Activated T-helper 1 cell treated with anti-CD3 and anti-CD28 coated beads, Interleukin-2, amount 50 U/mL, for 16 hours (primary cell): ENCODE measurements at places on chromosomes 7 and 10.

DNA sequence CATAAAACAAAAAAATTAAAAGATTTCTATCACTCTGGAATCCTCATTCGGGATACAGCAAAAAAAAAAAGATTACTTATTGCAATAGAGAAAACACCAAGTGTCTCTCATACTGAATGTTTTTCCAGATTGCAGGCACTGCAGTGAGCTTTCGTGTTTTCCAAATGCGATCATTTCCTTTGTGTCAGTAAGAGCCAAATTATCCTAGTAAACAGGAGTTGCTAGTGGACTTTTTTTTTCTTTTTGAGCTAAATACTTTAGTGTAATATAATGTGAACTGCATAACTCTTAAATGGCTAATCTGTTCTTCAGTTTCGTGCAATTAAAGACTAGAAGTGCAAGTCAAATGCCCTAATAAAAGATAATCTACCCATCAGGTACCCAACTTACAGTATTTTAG, 44.4 kb upstream of the TOMM7 start:
- DNase-seq = no peak

DNA sequence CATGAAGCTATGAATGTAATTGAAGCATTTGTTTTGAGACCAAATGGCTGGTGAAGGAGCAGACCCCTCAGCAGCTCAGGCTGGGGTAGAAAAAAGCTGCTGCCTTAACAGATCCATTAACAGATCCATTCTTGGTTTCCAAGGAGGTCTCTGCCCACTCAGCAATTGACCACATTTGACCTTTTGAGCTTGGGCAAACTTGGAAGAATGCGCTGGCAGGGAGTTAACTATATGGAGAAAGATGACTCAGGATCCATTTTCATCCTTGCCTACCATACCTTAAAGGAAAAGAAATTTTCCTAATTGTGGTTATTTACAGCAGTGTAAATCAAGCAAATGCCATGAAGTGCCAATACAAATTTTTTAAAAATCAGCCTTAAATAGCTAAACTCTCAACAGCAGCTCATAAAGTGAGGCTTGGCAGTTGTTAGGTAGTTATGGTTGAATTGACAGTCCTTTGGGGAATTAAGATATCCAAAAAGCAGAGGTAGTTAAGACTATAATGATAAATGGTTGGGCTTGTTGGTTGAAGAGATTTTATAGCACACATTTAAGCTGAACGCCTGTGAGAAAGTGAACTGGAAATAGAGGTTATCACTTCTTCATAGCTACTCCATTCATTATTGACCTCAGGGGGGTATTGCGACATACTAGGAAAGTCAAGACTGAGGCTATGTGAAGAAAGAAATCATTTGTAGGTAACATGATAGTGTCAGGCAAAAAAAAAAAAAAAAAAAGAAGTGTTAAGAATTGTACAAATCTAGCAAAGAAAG, 83.9 kb downstream of the MKX start:
- no peak for DNase-seq

DNA sequence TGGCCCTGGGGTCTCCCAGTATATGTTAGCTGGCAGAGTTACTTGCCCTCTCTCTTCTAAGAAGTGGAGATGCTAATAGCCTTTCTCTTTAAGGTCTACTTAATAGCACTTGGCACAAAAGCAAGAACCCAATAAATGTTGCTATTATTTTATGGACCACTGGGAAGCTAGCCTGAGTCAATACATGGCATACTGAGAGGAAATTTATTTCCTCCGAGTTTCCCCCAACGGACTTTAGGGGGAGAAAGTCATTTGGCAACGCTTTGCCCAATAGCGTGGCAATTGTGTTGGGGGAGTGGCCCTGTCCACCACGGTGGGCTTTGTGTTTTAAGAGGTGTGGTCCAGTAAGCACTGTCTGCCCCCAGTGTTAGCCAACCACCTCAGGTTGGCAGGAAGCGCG, 87.4 kb upstream of the SMNDC1 start:
- no peak for DNase-seq

- peak; percentile 34 for DNase-seq
Observed at GRCh38 chr10:50622706-50623662, 772 bp downstream of the SGMS1 start.

GRCh38 chr10:28631896-28632583, 45.3 kb upstream of the BAMBI start:
- DNase-seq = no peak

DNA sequence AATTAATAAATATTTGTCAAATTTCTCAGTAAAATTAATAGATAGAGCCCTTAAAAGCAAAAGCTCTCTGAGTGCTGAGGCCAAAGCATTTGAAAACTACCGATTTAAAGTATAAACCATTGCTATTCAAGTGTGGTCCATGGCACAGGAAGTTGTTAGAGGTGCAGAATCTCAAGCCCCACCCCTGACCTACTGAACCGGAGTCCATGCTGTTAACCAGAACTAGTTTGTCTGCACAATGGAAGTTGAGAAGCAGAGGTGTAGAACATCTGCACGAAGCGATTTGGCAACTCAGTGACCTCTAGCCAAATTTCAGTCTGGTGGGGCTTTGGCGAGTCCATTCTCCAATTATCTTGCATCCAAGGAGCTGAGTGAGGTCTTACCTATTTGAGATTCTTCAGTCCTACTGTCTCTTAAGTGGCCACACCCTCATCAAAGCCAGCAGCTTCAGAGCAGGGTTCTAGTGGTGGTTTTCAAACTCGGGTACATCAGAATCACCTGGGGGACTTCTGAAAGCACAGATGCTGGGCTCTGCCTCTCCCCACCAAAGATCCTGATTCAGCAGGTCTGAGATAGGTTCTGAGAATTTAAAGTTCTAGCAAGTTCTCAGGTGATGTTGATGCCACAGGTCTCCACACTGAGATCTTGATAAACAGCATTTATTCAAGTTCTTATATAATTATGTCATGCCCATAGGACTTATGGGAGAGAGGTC, 96.8 kb upstream of the SAMD8 start:
- DNase-seq = no peak

DNA sequence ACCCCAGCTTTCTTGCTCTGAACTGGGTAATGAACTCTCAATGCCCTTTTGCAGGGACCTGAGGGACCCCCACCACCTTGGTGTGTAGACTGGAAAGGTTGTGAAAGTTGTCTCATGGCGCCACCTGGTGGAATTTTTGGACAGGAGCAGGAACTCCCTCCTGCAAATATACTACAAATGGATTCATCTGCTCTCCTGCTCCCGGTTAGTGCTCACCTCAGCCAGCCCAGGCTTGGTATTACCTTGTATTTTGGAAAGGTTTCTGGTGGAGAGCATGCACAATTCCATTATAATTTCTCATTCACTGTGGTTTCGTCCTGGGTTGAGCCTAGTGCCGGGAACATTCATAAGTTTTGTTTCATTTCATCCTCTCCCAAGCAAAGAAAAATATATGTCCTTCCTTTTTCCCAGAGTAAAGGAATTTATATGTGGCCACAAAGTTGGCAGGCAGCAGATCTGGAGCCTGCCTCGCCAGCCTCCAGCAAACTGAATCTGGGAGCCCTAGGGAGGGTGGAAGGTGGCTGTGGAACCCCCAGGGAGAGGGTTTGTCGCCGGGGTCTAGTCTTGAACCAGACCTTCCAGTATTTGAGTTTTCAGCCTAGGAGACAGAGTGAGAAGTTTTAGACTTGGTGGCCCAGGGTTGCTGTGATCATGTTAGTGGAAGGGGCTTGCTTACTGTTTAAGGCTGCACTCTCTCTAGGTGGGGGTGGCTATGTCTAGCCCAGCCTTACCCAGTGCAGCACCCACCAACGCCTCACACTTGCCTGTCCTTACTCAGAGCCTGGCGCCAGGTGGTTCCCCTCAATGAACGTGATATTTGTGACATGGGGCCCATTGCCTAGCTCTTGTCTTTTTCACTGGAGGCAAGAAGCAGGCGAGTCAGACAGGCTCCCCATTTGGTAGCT, 9.5 kb downstream of the FAM241B start:
- peak; percentile 43 for DNase-seq

DNA sequence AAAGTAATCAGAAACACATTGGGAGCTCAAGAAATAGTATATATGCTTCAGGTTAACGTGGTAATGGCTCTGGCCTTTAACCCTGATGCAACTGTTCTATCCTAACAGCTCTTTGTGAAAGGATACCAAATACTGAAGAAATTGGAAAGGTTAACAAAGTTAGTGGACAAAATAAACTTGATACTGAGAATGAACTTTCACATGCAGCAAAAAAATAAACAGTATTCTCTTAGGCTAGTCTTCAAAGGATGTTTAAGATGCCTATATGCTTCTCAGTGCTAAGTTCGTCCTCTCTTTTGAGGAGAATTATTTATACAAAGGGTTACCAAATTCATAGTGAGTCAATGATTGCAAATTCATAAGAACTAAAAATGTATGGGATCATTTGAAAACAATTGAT, 256.2 kb upstream of the FERD3L start:
- DNase-seq = no peak

DNA sequence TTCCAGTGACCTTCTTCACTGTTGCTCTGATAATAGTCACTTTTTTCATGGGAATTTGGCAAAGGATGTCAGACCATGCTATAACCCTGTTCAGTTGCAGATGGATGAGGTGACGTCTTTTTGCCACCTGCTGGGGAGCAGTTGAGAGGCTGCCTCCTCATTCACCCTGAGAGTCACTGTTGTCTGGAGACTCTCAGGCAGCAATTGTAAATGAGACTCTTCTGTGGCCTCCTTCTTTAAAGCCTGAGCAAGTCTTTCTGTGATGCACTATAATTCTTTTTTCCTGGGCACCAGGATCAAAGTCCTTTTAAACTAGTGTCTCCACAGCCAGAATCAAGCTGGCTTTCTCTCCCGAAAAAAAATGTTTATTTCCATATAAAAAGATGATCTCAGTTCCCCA, 345.1 kb downstream of the ARL4A start:
- no peak for DNase-seq

DNA sequence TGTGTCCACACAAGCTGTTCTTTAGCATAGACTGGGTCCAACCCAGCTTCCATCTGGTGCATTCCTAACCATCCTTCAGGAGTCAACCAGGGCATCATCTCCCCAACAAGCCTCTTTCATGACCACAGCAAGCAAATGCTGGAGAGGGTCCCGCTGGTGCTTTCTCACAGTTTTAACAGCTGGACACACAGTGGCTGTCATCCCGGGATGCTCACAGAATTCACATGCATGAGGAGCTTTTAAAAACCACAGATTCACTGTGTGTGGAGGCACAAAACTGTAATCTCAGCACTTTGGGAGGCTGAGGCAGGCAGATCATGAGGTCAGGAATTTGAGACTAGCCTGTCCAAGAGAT, 6.4 kb upstream of the CYP3A7 start:
- no peak for DNase-seq
